Small intestine (tissue), 16 donors: ENCODE measurements at places on chromosomes 7 and 10. TPM values are rescaled to one million over a fixed set of nuclear protein-coding genes. Genes with fewer than 3 reads are reported as not detected.

- H3K27me3 ChIP-seq = no peaks in the 10 kb centered on the region
- no peak overlapping the region for H3K4me3 ChIP-seq
- no peaks in the 10 kb centered on the region for H3K36me3 ChIP-seq
- no peaks in the 10 kb centered on the region for H3K4me1 ChIP-seq
Measured at GRCh38 chr7:69631131-69631530, 32.9 kb downstream of the AUTS2 start.

DNA sequence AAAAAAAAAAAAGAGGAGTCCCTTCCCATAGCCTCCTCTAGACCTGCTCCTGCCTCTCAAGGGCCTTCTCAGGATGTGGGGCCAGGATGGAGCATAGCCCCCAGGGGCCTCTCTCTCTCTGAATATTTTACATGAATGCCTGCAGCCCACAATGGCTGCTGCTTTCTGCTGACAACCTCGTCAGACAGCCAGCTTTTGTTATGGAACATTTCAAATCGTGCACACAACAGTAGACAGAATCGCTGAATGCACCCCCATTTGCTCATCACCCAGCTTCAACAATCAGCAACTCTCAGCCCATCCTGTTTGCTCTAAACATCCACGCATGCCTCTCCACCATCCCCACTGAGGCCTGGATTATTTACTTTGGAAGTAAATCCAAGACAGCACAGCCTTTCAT lies 5.4 kb downstream of the PLAC9 start:
- peaks cover 13% of the 10 kb centered on the region for H3K27me3 ChIP-seq
- no peak for DNase-seq
- no peaks in the 10 kb centered on the region for H3K36me3 ChIP-seq
- no peak overlapping the region for H3K4me3 ChIP-seq

GRCh38 chr10:48517911-48518811 lies 86.7 kb downstream of the ARHGAP22 start:
- no peak for DNase-seq
- H3K4me1 ChIP-seq = peaks cover 1% of the 10 kb centered on the region
- H3K27ac ChIP-seq = no peak overlapping the region
- H3K27me3 ChIP-seq = peaks cover 12% of the 10 kb centered on the region
- no peaks in the 10 kb centered on the region for H3K36me3 ChIP-seq
- H3K4me3 ChIP-seq = no peak overlapping the region

- H3K4me1 ChIP-seq = no peaks in the 10 kb centered on the region
- peaks cover 16% of the 10 kb centered on the region for H3K36me3 ChIP-seq
- no peak overlapping the region for H3K4me3 ChIP-seq
- no peak overlapping the region for H3K27ac ChIP-seq
- H3K27me3 ChIP-seq = no peaks in the 10 kb centered on the region
- no peak for DNase-seq
Measured at GRCh38 chr7:139588632-139589031, 65.1 kb downstream of the CLEC2L start.

DNA sequence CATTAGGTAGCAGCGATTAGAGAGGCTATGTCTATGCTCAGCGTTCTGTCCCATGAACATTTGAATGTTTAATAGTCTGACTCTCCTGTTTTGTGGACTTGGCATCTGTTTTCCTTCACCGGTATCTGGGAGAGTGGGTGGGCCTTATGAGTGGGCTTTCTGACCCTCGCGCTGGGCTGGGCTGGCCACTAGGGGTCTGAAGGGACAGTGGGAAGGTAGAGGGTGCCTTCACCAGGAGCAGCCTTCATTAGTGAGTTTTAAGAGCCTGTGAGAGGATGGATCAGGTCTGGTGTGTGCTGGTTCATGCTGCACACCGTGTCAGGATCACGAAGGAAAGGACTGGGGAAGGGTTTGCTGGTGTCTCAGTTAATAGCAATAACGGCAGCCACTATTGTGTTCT lies 33.4 kb downstream of the DCLRE1A start:
- H3K4me1 ChIP-seq = no peaks in the 10 kb centered on the region
- no peaks in the 10 kb centered on the region for H3K27me3 ChIP-seq
- H3K4me3 ChIP-seq = no peak overlapping the region
- no peak overlapping the region for H3K27ac ChIP-seq
- no peak for DNase-seq

DNA sequence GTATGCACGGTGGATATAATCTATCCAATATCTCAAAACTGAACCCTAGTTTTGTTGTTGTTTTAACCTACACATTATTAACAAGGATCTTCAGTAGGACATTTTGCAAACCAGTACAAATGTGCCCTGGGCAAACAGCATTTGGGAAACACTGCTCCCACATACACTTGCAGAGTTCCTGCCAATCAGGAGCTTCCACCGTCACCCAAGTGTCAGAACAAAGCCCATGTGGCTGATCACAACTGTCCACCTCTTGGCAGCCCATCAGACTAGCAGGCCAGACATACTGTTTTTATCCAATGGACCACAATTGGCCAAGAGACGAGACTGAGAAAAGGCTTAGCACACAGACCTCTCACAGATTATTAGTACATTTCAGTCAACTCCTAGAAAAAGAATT lies 200.4 kb downstream of the FAM107B start:
- H3K4me1 ChIP-seq = peaks cover 3% of the 10 kb centered on the region
- no peak for DNase-seq
- H3K27me3 ChIP-seq = no peaks in the 10 kb centered on the region
- H3K27ac ChIP-seq = no peak overlapping the region

DNA sequence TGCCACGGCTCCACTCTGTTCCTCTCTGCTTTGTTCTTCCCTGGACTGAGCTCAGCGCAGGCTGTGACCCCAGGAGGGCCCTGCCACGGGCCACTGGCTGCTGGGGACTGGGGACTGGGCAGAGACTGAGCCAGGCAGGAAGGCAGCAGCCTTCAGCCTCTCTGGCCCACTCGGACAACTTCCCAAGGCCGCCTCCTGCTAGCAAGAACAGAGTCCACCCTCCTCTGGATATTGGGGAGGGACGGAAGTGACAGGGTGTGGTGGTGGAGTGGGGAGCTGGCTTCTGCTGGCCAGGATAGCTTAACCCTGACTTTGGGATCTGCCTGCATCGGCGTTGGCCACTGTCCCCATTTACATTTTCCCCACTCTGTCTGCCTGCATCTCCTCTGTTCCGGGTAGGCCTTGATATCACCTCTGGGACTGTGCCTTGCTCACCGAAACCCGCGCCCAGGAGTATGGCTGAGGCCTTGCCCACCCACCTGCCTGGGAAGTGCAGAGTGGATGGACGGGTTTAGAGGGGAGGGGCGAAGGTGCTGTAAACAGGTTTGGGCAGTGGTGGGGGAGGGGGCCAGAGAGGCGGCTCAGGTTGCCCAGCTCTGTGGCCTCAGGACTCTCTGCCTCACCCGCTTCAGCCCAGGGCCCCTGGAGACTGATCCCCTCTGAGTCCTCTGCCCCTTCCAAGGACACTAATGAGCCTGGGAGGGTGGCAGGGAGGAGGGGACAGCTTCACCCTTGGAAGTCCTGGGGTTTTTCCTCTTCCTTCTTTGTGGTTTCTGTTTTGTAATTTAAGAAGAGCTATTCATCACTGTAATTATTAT lies 1.2 kb downstream of the CLDN4 start:
- peaks cover 3% of the 10 kb centered on the region for H3K4me1 ChIP-seq
- H3K27ac ChIP-seq = peak overlapping the region; percentile 100
- peak overlapping the region; percentile 42 for H3K4me3 ChIP-seq
- peak; percentile 80 for DNase-seq
- no peaks in the 10 kb centered on the region for H3K36me3 ChIP-seq

- no peak overlapping the region for H3K4me3 ChIP-seq
- no peak overlapping the region for H3K27ac ChIP-seq
- DNase-seq = peak; percentile 28
- H3K36me3 ChIP-seq = no peaks in the 10 kb centered on the region
- no peaks in the 10 kb centered on the region for H3K27me3 ChIP-seq
Measured at GRCh38 chr7:90298145-90299038, 22.7 kb downstream of the FAM237B start.

DNA sequence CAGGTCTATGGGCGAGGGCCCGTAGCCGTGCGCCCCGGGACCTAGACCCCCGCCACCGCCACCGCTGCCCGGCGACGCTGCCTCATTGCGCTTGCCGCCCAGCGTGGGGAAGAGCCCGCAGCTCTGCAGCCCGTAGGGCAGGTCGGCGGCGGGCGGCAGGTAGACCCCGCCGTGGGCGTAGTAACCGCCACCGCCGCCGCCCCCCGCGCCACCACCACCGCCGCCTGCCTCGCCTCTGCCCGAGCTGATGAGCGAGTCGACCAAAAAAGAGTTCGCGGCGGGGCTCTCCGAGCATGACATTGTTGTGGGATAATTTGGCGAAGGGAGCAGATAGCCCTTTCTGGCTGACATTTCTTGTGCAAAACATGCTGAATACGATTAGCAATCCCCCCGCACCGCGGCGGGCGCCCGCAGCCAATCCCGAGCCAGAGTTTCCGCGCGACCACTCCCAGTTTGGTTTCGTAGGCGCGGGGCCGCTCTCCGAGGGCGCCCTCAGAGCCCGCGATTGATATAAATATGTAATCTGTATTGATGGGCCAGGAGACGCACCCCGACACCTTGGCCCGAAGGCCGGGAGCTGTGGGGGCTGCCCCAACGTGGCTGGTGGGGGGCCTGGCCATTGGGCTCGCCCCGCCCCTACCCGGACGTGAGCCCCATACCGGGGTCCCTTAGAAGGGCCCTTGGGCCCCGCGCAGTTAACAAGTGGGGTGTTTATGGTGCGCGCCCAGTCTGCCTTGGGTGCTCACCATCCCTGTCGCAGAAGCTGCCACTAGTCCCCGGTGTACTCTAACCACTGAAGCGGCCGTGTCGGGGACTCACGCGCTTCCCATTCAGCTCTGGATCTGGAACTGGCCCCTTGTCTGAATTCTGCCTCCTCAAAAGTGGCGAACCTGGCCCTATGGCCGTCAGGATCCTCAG lies at the start of gene HOXA10:
Gene HOXA10, minus strand, starts transcription at position 365 of the 918 bp plus-strand sequence. Its CDS starts 14 bp downstream, at position 351.
- peak within 1 kb of the TSS; percentile 39 for H3K27ac ChIP-seq
- peak within 1 kb of the TSS; percentile 47 for H3K4me3 ChIP-seq
- H3K36me3 ChIP-seq = no peaks in the 10 kb centered on the region
- no peaks in the 10 kb centered on the region for H3K4me1 ChIP-seq
- peaks cover 93% of the 10 kb centered on the region for H3K27me3 ChIP-seq

GRCh38 chr10:66180581-66181318 lies 745.1 kb upstream of the LRRTM3 start:
- no peak overlapping the region for H3K4me3 ChIP-seq
- no peaks in the 10 kb centered on the region for H3K36me3 ChIP-seq
- H3K27ac ChIP-seq = no peak overlapping the region
- no peaks in the 10 kb centered on the region for H3K27me3 ChIP-seq
- DNase-seq = peak; percentile 82
- H3K4me1 ChIP-seq = no peaks in the 10 kb centered on the region

GRCh38 chr10:10787586-10787985 lies 230.1 kb upstream of the CELF2 start:
- H3K36me3 ChIP-seq = no peaks in the 10 kb centered on the region
- no peaks in the 10 kb centered on the region for H3K27me3 ChIP-seq

GRCh38 chr10:15419279-15419874 lies 48.3 kb upstream of the FAM171A1 start:
- no peak overlapping the region for H3K27ac ChIP-seq
- no peaks in the 10 kb centered on the region for H3K36me3 ChIP-seq
- H3K4me3 ChIP-seq = no peak overlapping the region
- peak; percentile 45 for DNase-seq
- no peaks in the 10 kb centered on the region for H3K27me3 ChIP-seq

DNA sequence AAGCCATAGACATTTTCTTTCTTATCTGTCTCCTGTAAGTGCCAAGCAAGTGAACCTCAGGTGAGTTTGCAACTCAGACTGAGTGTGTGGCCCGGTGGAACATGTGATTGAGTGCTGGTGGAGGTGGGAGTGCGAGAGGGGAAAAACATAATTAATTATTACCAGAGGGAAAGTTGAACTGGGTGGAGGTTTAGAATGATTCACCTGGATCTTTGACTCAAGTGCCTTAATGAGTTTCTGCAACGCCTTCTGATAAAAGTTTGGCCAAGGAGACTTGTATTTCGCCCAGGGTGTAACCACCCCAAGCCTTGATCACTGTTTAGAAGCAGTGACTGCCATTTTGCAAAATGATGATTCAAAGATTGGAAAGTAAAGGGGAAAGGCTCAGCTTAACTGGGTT lies 513.9 kb downstream of the GATA3 start:
- DNase-seq = no peak
- no peak overlapping the region for H3K27ac ChIP-seq
- no peaks in the 10 kb centered on the region for H3K4me1 ChIP-seq
- no peak overlapping the region for H3K4me3 ChIP-seq
- no peaks in the 10 kb centered on the region for H3K36me3 ChIP-seq

DNA sequence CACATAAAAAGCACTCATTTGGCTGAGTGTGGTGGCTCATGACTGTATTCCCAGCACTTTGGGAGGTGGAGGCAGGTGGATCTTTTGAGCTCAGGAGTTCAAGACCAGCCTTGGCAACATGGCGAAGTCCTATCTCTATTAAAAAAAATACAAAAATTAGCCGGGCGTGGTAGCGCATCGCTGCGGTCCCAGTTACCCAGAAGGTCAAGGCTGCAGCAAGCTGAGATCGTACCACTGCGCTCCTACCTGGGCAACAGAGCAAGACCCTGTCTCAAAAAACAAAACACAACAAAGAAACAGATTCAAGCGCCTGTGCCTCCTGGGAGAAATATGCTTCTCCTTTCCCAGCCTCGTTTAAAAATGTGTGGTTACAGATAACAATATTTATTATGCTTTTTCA lies 2.2 kb upstream of the ABCF2 start:
- peaks cover 5% of the 10 kb centered on the region for H3K4me1 ChIP-seq
- DNase-seq = no peak
- no peaks in the 10 kb centered on the region for H3K27me3 ChIP-seq
- no peak overlapping the region for H3K27ac ChIP-seq
- H3K36me3 ChIP-seq = no peaks in the 10 kb centered on the region
- H3K4me3 ChIP-seq = no peak overlapping the region

DNA sequence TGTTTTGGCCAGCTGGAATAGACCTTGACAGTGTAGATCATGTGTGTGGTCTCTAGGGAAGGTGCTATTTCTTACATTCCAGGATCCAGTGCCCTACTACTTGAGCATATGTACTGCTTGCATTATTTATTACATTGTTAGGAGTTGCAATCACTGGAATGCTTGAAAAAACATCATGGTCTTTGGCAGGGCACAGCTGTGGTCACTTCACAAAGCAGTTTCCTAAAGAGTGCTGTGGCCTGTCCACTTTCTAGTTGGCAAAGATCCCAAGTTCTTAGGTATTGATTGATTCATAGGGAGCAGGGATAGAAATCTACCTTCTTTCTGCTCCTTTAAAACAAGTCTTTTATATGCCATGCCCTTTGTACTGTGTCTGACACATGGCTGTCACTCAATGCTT lies 4.6 kb downstream of the C7orf25 start:
- DNase-seq = peak; percentile 43
- H3K4me3 ChIP-seq = no peak overlapping the region
- no peaks in the 10 kb centered on the region for H3K27me3 ChIP-seq

Gene ACSL5
- 245 TPM for polyA plus RNA-seq

Gene AQP1
- 17.8 TPM for polyA plus RNA-seq

Gene MEOX2
- polyA plus RNA-seq = not detected

Gene CFTR
- polyA plus RNA-seq = 25.1 TPM

Gene PTN
- polyA plus RNA-seq = 50.2 TPM

Gene ACTL6B
- 0.52 TPM for polyA plus RNA-seq

Gene SPDYE1
- not detected for polyA plus RNA-seq

Gene LRMDA
- polyA plus RNA-seq = 5.6 TPM

Gene RHBDD2
- polyA plus RNA-seq = 59.4 TPM

Gene IDI2
- polyA plus RNA-seq = not detected

Gene OR2A7
- 2.7 TPM for polyA plus RNA-seq

Gene HOXA1
- polyA plus RNA-seq = not detected
